Sigmoid colon (tissue), 7 donors: ENCODE measurements at places on chromosomes 2 and 18. TPM values are rescaled to one million over a fixed set of nuclear protein-coding genes. Genes with fewer than 3 reads are reported as not detected.

DNA sequence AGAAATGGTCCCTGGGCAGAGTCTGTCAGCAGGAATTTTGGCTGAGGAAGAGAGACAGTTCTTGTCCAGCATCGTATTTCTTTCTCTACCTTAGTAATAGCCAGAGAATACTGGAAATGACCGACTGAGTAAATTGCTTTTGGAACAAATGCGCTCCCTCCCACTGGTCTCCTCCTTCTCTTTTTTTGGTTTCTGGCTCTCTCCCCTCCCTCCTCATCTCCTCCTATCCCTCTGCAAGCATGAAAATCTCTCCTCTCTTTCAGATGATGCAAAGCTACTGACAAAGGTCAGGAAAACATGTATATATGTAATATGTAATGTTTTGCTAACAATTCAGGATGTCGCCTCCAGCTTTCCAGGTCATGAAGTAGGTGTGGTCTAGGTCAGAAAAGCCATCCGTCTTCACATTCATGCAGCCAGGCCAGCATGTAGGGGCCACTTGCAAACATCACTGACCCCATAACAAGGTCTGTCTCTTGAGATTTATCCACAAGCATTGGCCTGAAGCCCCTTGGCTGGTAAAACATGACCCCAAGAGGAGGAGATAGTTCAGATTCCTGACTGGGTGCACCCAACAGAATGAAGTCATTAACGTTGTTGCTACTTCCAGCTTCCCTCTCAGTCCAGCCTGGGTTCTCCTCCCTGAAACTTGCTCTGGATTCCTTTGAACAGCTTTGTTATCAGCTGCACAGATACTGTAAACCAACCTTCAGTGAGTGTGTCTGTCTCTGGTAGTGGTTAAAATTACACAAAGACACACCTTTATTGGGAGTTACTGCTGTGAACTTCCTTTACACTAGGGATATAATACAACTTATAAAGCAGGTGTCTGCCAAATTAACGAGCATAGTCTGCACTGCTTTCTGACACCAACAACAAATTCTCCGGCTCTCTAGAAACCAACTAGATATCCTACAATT is 864.4 kb upstream of the KLHL29 start:
- DNase-seq = no peak

- DNase-seq = no peak
These were observed 90.4 kb downstream of the MBD2 start for GRCh38 chr18:54134053-54134452.

DNA sequence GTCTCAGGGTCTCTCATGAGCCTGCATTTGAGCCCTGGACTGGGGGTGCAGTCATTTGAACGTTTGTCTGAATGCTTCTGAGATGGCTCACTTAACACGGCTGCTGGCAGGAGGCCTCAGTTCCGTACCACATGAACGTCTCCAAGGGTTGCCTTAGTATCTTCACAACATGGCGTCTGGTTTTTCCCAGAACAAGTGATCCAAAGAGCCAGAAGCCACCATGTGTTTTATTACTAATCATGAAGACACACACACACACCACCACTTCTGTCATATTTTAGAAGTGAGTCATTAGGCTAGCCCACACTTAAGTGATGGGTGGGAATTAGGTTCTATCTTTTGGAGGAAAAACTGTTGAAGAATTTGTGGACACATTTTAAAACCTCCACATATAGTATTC is 15.0 kb upstream of the MYO1B start:
- no peak for DNase-seq

DCDC2C gene
- total RNA-seq = not detected

GRCh38 chr2:182259629-182260150 is 167.1 kb downstream of the PDE1A start:
- DNase-seq = no peak

DNA sequence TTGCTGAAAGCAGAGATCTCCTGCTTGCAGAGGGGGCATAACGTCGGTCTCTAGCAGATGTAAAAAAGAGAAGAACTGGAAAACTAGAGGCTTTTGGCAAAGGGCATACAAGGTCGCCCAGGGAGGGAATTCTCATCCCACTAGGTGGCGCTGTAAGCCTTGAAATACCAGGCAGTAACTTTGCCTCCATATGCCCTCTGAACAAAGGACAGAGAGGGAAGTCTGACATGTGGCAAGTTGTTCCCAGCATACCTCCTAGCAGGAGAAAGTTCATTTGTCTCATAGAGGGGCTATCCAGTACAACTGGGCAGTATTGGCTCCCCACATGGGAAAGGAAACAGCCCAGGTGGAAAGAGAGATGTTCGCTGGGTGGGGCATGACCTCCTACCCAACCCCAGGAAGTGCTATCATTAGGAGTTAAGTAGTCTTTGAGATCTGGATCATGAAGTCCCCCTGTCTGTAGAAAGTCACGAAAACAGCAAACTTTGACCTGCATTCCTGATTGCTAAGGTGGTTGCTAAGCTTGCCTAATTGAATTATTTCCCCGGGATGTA is 39.9 kb downstream of the STK17B start:
- DNase-seq = no peak

GRCh38 chr2:18959952-18960717 is 370.8 kb upstream of the NT5C1B start:
- DNase-seq = no peak

PFN4 gene
- total RNA-seq = not detected

POTEI gene
- not detected for total RNA-seq

DNA sequence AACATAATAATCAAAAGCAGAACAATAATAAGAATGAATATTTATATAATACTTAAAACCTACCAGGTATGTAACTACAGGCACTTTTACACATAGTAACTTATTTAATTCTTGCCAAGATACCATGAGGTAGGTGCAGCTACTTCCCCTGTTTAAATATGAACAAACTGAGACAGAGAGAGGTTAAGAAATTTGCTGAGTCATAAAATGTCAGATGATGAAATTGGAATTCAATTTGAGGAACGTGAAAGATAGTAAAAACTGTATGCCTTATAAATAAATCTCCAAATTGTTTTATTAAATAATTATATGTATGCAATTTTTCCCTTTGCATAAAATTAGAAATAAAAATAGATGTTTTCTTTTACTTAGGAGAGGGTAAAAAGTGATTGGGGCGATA is 1103.3 kb upstream of the NRXN1 start:
- no peak for DNase-seq
